ENCODE measurements at places on chromosomes 7 and 10. TPM values are rescaled to one million over a fixed set of nuclear protein-coding genes. Genes with fewer than 3 reads are reported as not detected.

Gene ZNF655
- 54.9 TPM for total RNA-seq

Gene FBXW4
- total RNA-seq, result 61.5 TPM

Gene TSPAN13
- total RNA-seq, result 80.8 TPM

Gene NPFFR1
- 0.05 TPM for total RNA-seq

Gene FAM204A
- 69.1 TPM for total RNA-seq

Gene SFMBT2
- 1.3 TPM for total RNA-seq

Gene ZNF800
- total RNA-seq, result 26.0 TPM

Gene TLL2
- total RNA-seq, result 0.64 TPM

Gene GIMAP6
- total RNA-seq, result 0.23 TPM

Gene SUGCT
- total RNA-seq, result 3.1 TPM

- peaks cover 4% of the 10 kb centered on the region for H3K4me1 ChIP-seq
- no peak for DNase-seq
- H3K4me3 ChIP-seq, result no peak overlapping the region
Measured at GRCh38 chr7:79337717-79338116, 115.8 kb downstream of the MAGI2 start.

DNA sequence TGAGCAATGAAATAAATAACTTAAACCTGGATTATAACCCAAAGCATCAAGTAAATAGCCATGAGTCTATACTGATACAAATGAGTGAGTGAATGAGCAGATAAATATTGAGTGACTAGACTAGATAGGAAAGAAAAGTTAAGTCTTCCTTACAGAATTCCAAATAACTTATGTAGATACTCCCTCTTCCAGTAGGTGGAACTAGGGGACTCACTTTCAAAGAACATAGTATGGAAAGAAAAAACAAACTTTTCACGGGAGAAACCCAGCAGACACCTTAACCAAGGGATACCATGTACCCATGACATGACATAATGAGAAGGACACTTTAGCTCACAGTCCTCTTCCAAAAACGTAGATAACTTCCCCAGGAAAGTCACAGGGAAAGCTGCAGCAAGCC lies 32.2 kb downstream of the CSGALNACT2 start:
- H3K36me3 ChIP-seq, result peaks cover 5% of the 10 kb centered on the region
- no peak overlapping the region for H3K4me3 ChIP-seq
- no peaks in the 10 kb centered on the region for H3K4me1 ChIP-seq
- no peaks in the 10 kb centered on the region for H3K27me3 ChIP-seq

GRCh38 chr7:99806839-99807478 lies 20.9 kb upstream of the CYP3A43 start:
- H3K4me1 ChIP-seq, result no peaks in the 10 kb centered on the region
- H3K27ac ChIP-seq, result no peak overlapping the region
- DNase-seq, result no peak
- no peaks in the 10 kb centered on the region for H3K36me3 ChIP-seq
- no peak overlapping the region for H3K4me3 ChIP-seq

GRCh38 chr7:107387573-107388219 lies 82.2 kb upstream of the GPR22 start:
- H3K27me3 ChIP-seq, result no peaks in the 10 kb centered on the region
- no peak overlapping the region for H3K4me3 ChIP-seq
- H3K36me3 ChIP-seq, result no peaks in the 10 kb centered on the region
- DNase-seq, result no peak

- H3K27me3 ChIP-seq, result no peaks in the 10 kb centered on the region
- H3K4me3 ChIP-seq, result no peak overlapping the region
- DNase-seq, result peak; percentile 25
- peaks cover 68% of the 10 kb centered on the region for H3K36me3 ChIP-seq
- H3K4me1 ChIP-seq, result no peaks in the 10 kb centered on the region
Measured at GRCh38 chr10:103416436-103417147, 20.2 kb downstream of the PDCD11 start.

- H3K27me3 ChIP-seq, result no peaks in the 10 kb centered on the region
- no peak overlapping the region for H3K4me3 ChIP-seq
- H3K4me1 ChIP-seq, result no peaks in the 10 kb centered on the region
- H3K36me3 ChIP-seq, result no peaks in the 10 kb centered on the region
- DNase-seq, result no peak
- no peak overlapping the region for H3K27ac ChIP-seq
Measured at GRCh38 chr7:102073931-102074880, 212.5 kb upstream of the SH2B2 start.

- DNase-seq, result no peak
- H3K4me1 ChIP-seq, result no peaks in the 10 kb centered on the region
- no peaks in the 10 kb centered on the region for H3K36me3 ChIP-seq
- H3K4me3 ChIP-seq, result no peak overlapping the region
Measured at GRCh38 chr7:81949306-81949705, 179.5 kb upstream of the HGF start.

GRCh38 chr10:58044072-58044471 lies 223.6 kb downstream of the IPMK start:
- H3K36me3 ChIP-seq, result no peaks in the 10 kb centered on the region
- H3K4me1 ChIP-seq, result no peaks in the 10 kb centered on the region
- no peaks in the 10 kb centered on the region for H3K27me3 ChIP-seq

GRCh38 chr10:412109-412508 lies 276.9 kb downstream of the ZMYND11 start:
- no peaks in the 10 kb centered on the region for H3K27me3 ChIP-seq
- no peak for DNase-seq
- no peak overlapping the region for H3K4me3 ChIP-seq
- H3K36me3 ChIP-seq, result no peaks in the 10 kb centered on the region

DNA sequence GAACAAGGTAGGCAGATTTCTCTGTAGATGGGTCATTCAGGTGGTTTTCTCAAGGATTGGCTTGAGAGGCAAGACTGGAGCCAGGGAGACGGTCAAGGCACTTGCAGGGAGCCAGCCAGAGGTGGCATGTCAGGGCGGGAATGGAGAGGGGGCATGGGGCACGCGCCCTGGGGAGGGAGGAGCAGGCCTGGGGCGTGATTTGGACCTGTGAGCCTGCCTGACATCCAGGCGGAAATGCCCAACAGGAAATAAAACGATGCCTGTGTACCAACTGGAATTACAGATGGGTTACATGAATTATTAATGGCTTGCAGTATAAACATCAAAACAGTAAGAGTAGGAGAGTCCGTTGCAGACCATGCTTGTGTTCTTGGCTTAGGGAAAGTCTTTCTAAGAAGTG lies 8.6 kb upstream of the SUN1 start:
- H3K27ac ChIP-seq, result no peak overlapping the region
- no peaks in the 10 kb centered on the region for H3K27me3 ChIP-seq
- peaks cover 10% of the 10 kb centered on the region for H3K4me1 ChIP-seq
- H3K36me3 ChIP-seq, result no peaks in the 10 kb centered on the region

GRCh38 chr10:52801947-52802346 lies 29.4 kb upstream of the MBL2 start:
- DNase-seq, result no peak
- peaks cover 3% of the 10 kb centered on the region for H3K4me1 ChIP-seq
- H3K27me3 ChIP-seq, result no peaks in the 10 kb centered on the region
- H3K4me3 ChIP-seq, result no peak overlapping the region

- H3K36me3 ChIP-seq, result no peaks in the 10 kb centered on the region
- H3K27ac ChIP-seq, result no peak overlapping the region
- H3K27me3 ChIP-seq, result no peaks in the 10 kb centered on the region
- H3K4me1 ChIP-seq, result peaks cover 12% of the 10 kb centered on the region
Measured at GRCh38 chr10:78759456-78760120, 309.2 kb upstream of the ZMIZ1 start.

GRCh38 chr7:18004372-18004771 lies 23.3 kb downstream of the PRPS1L1 start:
- no peaks in the 10 kb centered on the region for H3K36me3 ChIP-seq
- no peaks in the 10 kb centered on the region for H3K27me3 ChIP-seq
- no peak for DNase-seq
- no peak overlapping the region for H3K4me3 ChIP-seq
- no peak overlapping the region for H3K27ac ChIP-seq

GRCh38 chr10:16436367-16436757 lies 448 bp upstream of the PTER start:
- H3K27me3 ChIP-seq, result no peaks in the 10 kb centered on the region
- 0 out of 2 replicates have a peak overlapping the region, but pooled peaks have one; percentile 51 for H3K27ac ChIP-seq
- peaks cover 11% of the 10 kb centered on the region for H3K4me1 ChIP-seq
- no peaks in the 10 kb centered on the region for H3K36me3 ChIP-seq
